ENCODE measurements at places on chromosomes 4 and X.

DNA sequence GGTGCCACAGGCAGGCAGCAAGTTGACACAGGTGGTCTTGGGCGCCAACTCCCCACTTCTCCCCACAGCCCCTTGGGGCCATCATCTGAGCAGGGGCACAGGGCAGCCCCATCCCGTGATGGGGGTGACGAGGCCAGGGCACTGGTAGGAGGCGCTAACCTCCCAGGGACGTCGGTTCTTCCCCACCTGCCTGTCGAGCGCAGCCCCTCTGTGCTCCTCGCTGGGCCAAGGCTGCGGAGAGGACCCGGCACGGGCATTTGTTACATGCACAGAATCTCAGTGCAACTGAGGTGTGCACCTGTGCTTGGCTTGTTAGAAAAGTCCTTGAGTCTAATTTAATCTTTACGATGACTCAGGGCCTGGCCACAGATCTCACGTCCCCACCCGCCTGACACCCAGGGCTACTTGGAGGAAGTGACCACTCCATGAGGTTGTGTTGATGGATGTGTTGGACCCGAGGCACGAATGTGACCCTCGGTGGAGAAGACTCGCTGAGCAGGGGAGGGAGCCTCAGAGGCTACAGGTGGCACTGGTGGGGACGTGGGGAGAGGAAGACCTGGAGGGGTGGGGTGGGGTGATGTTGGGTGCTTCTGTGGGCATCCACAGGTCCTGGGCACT is 3.1 kb upstream of the SH3TC1 start:
- DNase-seq: no peak

GRCh38 chrX:65581661-65582339 is 47.2 kb upstream of the LAS1L start:
- peak; percentile 75 for DNase-seq

- no peak for DNase-seq
Observed at GRCh38 chr4:45944000-45944399, 179.9 kb downstream of the GABRG1 start.

DNA sequence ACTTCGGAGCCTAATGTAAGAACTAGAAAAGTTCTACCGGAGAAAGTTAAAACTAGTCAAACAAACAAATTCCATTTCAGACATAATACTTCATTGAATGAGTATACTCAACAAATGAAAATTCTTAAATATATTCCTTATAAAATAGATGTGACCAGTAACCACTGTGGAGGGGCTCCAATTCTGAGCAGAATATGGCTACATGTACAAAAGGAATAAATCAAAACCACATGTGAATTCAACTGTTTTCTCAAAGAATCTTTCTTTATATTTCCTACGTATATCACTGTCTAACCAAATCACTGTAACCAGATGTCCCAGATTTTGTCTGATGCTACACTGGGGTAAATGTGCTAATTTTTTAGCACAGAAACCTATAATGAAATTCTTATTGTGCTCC is 49.0 kb downstream of the HTN1 start:
- DNase-seq: no peak
